Cardiac muscle cell (in vitro differentiated cells and primary cell): ENCODE measurements at places on chromosomes 13 and 19. TPM values are rescaled to one million over a fixed set of nuclear protein-coding genes. Genes with fewer than 3 reads are reported as not detected.

The LMTK3 gene
- 1.1 and 2.2 TPM in 2 replicates for polyA plus RNA-seq

GRCh38 chr19:43430142-43430710 is 15.5 kb downstream of the TEX101 start:
- H3K27ac ChIP-seq, result no peak overlapping the region
- DNase-seq, result no peak
- no peaks in the 10 kb centered on the region for H3K4me1 ChIP-seq
- H3K27me3 ChIP-seq, result no peaks in the 10 kb centered on the region
- H3K4me3 ChIP-seq, result no peak overlapping the region

The LPAR2 gene
- polyA plus RNA-seq, result 56.6 and 62.2 TPM in 2 replicates

DNA sequence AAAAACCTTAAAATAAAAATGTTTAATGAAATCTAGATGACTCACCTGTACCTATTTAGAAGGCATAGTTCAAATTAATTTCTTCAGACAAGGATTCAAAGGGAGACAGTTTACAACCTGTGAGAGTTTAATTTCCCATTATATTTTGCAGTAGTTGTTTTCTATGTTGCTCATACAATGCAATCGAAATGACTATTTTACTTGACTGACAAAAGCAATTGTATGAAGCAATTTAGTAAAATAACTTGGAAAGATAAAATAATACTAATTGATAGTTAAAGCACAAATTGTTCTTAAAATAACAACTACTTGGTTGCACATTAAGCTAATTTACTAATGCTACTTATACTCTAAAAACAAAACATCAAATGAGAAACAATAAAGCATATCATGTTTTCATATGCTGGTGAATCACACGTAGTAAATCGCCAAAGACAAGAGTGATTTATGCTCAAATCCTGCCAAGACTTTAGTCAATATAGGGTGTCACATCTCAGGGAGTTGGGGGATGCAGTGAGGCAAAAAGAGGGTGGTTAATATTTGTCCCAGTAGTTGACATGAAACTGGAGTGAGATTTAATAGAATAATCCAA is 6.4 kb downstream of the DACH1 start:
- no peak overlapping the region for H3K4me3 ChIP-seq
- no peak for DNase-seq
- no peaks in the 10 kb centered on the region for H3K36me3 ChIP-seq
- no peaks in the 10 kb centered on the region for H3K4me1 ChIP-seq
- peaks cover 44% of the 10 kb centered on the region for H3K27me3 ChIP-seq

DNA sequence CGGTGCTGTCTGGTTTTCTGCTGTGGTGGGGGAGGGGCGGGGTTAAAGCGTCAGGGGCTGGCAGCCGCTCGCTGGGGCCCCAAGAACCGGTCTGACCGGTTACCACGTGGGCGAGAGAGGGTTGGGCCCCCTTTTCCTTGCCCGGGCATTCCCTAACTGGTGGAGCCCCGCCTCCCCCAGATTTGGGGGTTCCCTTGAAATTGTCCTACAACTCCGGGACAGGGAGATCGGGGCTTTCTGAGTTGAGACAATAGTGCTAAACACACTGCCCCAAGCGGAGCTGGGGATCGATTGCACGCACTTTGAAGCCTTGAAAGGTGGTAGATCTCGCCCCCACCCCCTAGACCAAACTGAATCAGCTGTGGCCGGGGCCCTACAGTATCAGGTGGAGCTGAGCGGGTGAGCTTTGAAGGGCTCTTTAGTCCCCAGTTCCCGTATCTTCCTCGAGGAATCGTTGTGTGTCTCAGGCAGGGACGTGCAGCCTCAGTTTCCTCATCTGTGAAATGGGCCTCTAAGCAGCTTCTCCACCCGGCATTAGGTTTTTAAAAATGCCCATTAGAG is 4.8 kb downstream of the IER2 start:
- H3K27ac ChIP-seq, result peak overlapping the region; percentile 97
- no peaks in the 10 kb centered on the region for H3K36me3 ChIP-seq
- H3K4me3 ChIP-seq, result peak overlapping the region; percentile 42
- DNase-seq, result peak; percentile 79

GRCh38 chr19:2782329-2782935 is 641 bp downstream of the SGTA start:
- H3K36me3 ChIP-seq, result no peaks in the 10 kb centered on the region
- H3K27ac ChIP-seq, result peak overlapping the region; percentile 75
- H3K4me1 ChIP-seq, result peaks cover 18% of the 10 kb centered on the region
- peak; percentile 5 for DNase-seq
- no peaks in the 10 kb centered on the region for H3K27me3 ChIP-seq
- H3K4me3 ChIP-seq, result peak overlapping the region; percentile 81

The ZNF77 gene
- 2.6 and 7.7 TPM in 2 replicates for polyA plus RNA-seq

- no peaks in the 10 kb centered on the region for H3K4me1 ChIP-seq
- H3K27ac ChIP-seq, result no peak overlapping the region
- no peaks in the 10 kb centered on the region for H3K36me3 ChIP-seq
- H3K27me3 ChIP-seq, result no peaks in the 10 kb centered on the region
- DNase-seq, result peak; percentile 34
- no peak overlapping the region for H3K4me3 ChIP-seq
Observed at GRCh38 chr13:26074706-26075105, 22.9 kb upstream of the SHISA2 start.

The PRSS57 gene
- polyA plus RNA-seq, result 0.22 TPM in 1 of 2 replicates, not detected in the other
